ENCODE measurements at places on chromosomes 5 and 9. TPM values are rescaled to one million over a fixed set of nuclear protein-coding genes. Genes with fewer than 3 reads are reported as not detected.

- no peak for DNase-seq
- no peaks in the 10 kb centered on the region for H3K4me1 ChIP-seq
- no peak overlapping the region for H3K4me3 ChIP-seq
- no peaks in the 10 kb centered on the region for H3K27me3 ChIP-seq
Observed at GRCh38 chr5:169988206-169988605, 7.9 kb upstream of the INSYN2B start.

- no peak overlapping the region for H3K27ac ChIP-seq
- H3K27me3 ChIP-seq = no peaks in the 10 kb centered on the region
- no peak for DNase-seq
- no peak overlapping the region for H3K4me3 ChIP-seq
Observed at GRCh38 chr9:133098871-133099270, 22.2 kb downstream of the RALGDS start.

DNA sequence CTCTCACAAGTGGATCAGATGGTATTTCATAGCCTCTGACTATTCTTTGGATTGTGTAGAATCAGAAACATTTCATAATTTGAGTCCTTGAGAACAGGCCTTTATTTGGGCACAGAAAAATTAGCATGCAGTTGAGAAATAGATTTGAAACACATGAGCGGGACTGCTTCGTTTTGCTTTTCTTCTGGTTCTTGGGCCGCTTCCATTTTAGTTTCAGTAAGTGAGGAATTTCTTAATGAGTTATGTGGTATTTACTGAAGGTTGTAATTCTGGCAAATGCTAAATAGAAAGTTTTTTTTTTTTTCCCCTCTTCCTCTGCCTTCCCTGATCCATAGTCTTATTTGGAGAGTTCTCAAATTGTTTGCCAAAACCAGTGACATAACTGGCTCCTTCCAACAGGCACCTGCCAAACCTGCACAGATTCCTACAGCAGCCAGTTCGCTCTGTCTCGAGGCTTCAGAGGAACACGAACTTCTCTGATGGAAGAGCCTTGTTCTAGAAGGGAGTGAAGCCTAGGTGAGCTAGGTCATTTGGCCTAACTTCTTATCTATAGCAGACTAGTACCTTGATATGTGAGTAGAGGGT lies 71.2 kb upstream of the SLC28A3 start:
- DNase-seq = no peak
- H3K4me1 ChIP-seq = peaks cover 7% of the 10 kb centered on the region
- H3K4me3 ChIP-seq = no peak overlapping the region
- no peaks in the 10 kb centered on the region for H3K27me3 ChIP-seq

DNA sequence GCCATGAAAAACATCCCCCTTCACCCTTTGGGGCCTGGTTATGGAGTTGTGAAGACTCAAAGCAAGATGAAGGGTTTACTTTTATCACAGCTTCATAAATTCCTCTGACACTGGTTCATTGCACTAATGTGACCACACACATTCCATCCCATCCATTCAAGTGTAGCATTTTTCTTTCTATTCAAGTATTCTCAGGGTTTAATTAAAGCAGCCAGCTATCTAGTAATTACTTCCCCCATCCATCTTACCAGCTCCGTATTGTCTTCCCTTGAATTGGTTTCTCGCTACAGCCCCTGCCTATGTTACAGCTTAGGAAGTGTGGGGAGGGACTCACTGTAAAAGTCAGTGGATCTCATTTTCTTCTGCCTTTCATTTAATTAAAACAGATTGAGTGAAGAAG lies 387.0 kb upstream of the RFX3 start:
- H3K4me1 ChIP-seq = no peaks in the 10 kb centered on the region
- DNase-seq = no peak
- no peak overlapping the region for H3K27ac ChIP-seq
- no peaks in the 10 kb centered on the region for H3K27me3 ChIP-seq

- H3K4me3 ChIP-seq = no peak overlapping the region
- H3K36me3 ChIP-seq = no peaks in the 10 kb centered on the region
- H3K27ac ChIP-seq = no peak overlapping the region
- no peak for DNase-seq
Observed at GRCh38 chr9:124598048-124598447, 90.8 kb upstream of the NR5A1 start.

GRCh38 chr9:109966643-109967368 lies 186.8 kb downstream of the PALM2AKAP2 start:
- H3K4me3 ChIP-seq = no peak overlapping the region
- H3K27ac ChIP-seq = peak overlapping the region; percentile 10
- no peaks in the 10 kb centered on the region for H3K27me3 ChIP-seq
- H3K36me3 ChIP-seq = no peaks in the 10 kb centered on the region

- no peaks in the 10 kb centered on the region for H3K36me3 ChIP-seq
- no peak for DNase-seq
- H3K27ac ChIP-seq = no peak overlapping the region
Observed at GRCh38 chr5:6543346-6543730, 89.5 kb downstream of the NSUN2 start.

- DNase-seq = no peak
- no peaks in the 10 kb centered on the region for H3K36me3 ChIP-seq
- peaks cover 30% of the 10 kb centered on the region for H3K4me1 ChIP-seq
- peak overlapping the region; percentile 8 for H3K27ac ChIP-seq
- no peaks in the 10 kb centered on the region for H3K27me3 ChIP-seq
Observed at GRCh38 chr5:41410737-41411136, 99.7 kb downstream of the PLCXD3 start.

GRCh38 chr9:32855752-32856151 lies 72.4 kb downstream of the TMEM215 start:
- peaks cover 13% of the 10 kb centered on the region for H3K27me3 ChIP-seq
- H3K4me3 ChIP-seq = no peak overlapping the region
- no peak for DNase-seq
- no peak overlapping the region for H3K27ac ChIP-seq

DNA sequence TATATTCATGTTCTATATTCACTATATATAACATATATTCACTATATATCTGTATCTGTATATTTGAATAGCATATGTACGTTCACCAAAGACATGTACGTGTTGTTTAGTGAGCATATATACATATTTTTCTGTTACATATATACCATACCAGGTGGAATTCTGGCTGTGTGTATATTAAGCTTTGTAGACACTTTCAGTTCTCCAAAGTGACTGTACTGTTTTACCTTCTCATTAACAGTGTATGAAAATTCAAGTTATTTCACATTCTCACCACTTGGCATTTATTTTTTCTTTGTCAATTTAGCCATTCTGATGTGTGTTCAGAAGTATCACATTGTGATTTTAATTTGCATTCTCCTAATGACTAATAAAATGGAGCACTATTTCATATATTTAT lies 52.2 kb downstream of the DROSHA start:
- H3K27ac ChIP-seq = no peak overlapping the region
- no peaks in the 10 kb centered on the region for H3K27me3 ChIP-seq
- peaks cover 9% of the 10 kb centered on the region for H3K36me3 ChIP-seq
- no peak overlapping the region for H3K4me3 ChIP-seq
- H3K4me1 ChIP-seq = no peaks in the 10 kb centered on the region

- no peak for DNase-seq
- H3K27me3 ChIP-seq = no peaks in the 10 kb centered on the region
- no peak overlapping the region for H3K4me3 ChIP-seq
- no peaks in the 10 kb centered on the region for H3K36me3 ChIP-seq
Observed at GRCh38 chr9:107447834-107448233, 41.7 kb downstream of the KLF4 start.

GRCh38 chr9:127721391-127721821 lies 5.5 kb downstream of the TTC16 start:
- no peak overlapping the region for H3K4me3 ChIP-seq
- H3K27ac ChIP-seq = no peak overlapping the region
- H3K36me3 ChIP-seq = no peaks in the 10 kb centered on the region
- no peak for DNase-seq
- peaks cover 5% of the 10 kb centered on the region for H3K4me1 ChIP-seq
- no peaks in the 10 kb centered on the region for H3K27me3 ChIP-seq

DNA sequence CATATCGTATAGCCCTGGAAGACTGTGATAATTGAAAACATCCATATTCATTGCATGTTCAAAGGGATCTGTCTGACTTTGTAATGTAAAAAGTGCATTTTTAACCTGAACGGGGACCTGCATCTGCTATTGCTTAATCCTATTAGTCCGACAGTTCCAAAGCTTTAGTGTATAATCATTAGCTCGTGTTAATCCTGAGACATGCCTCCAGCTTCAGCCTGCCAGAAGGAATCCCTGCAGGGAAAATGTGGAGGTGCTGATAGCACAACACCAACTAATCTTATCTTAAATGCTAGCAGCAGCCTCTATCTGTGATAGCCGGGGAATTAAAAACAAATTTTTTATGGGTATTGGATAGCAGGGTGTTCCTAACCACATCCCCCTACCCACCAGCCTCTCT lies 495.2 kb downstream of the TLE4 start:
- H3K27me3 ChIP-seq = peaks cover 59% of the 10 kb centered on the region
- no peaks in the 10 kb centered on the region for H3K36me3 ChIP-seq
- no peak overlapping the region for H3K27ac ChIP-seq

GRCh38 chr5:10481241-10481935 lies 39.7 kb downstream of the ROPN1L start:
- H3K4me1 ChIP-seq = peaks cover 4% of the 10 kb centered on the region
- no peak for DNase-seq
- peak overlapping the region; percentile 31 for H3K27ac ChIP-seq
- no peaks in the 10 kb centered on the region for H3K36me3 ChIP-seq

GRCh38 chr5:151578326-151579025 lies 12.7 kb downstream of the FAT2 start:
- H3K4me1 ChIP-seq = no peaks in the 10 kb centered on the region
- no peak overlapping the region for H3K4me3 ChIP-seq
- no peaks in the 10 kb centered on the region for H3K27me3 ChIP-seq
- DNase-seq = no peak
- no peak overlapping the region for H3K27ac ChIP-seq
- H3K36me3 ChIP-seq = no peaks in the 10 kb centered on the region

DNA sequence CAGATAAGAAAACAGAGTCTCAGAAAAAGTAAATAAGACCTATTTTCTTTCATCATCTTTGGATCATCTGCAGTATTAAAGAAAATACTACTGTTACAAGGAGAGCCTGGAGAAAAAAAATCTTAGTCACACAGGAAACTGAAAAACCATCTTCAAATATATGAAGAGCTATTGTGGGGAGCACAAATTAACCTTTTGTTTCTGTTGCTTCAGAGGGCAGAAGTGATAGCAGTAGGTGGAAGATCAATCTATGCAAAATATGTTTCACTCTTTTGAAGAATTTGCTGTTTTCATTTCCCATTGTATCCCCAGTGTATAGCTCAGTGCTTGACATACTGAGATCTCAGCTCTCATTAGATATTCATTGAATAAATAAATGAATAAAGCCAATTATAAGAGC lies 13.1 kb upstream of the CEMIP2 start:
- H3K4me3 ChIP-seq = no peak overlapping the region
- no peaks in the 10 kb centered on the region for H3K36me3 ChIP-seq
- DNase-seq = no peak
- H3K27me3 ChIP-seq = no peaks in the 10 kb centered on the region
- no peak overlapping the region for H3K27ac ChIP-seq
- no peaks in the 10 kb centered on the region for H3K4me1 ChIP-seq

DNA sequence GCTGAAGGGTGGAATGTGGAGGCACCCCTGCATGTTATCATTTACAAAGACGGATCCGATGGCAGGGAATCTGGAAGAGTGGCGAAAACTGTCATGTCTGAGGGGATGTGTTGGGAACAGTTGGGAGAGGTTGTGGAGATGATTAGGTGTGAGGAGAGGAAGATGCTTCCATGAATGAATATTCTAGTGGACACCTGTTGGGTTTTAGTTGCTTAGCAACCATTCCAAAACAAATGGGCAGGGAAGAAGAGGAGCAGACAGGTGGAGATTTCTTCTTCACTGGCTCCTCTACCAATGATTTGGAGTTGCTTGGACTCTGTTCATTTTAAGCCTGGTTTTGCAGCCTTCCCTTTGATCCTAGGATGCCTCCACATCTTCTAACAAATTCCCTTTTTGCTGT lies 465.3 kb upstream of the CLINT1 start:
- no peak overlapping the region for H3K4me3 ChIP-seq
- H3K36me3 ChIP-seq = no peaks in the 10 kb centered on the region
- H3K4me1 ChIP-seq = no peaks in the 10 kb centered on the region

- no peak overlapping the region for H3K27ac ChIP-seq
- no peaks in the 10 kb centered on the region for H3K36me3 ChIP-seq
- no peak for DNase-seq
- H3K4me3 ChIP-seq = no peak overlapping the region
- no peaks in the 10 kb centered on the region for H3K27me3 ChIP-seq
- H3K4me1 ChIP-seq = peaks cover 9% of the 10 kb centered on the region
Observed at GRCh38 chr9:133819923-133820322, 81.8 kb upstream of the SARDH start.

Gene SOX30
- total RNA-seq = 0.07 TPM

Gene GPRIN1
- total RNA-seq = 0.63 TPM

Gene PCDHGA9
- total RNA-seq = 1.8 TPM

Gene CDC20B
- total RNA-seq = 0.32 TPM

Measured in cardiac muscle cell (in vitro differentiated cells and primary cell).